ENCODE measurements at places on chromosomes 12 and 14.

GRCh38 chr12:54394281-54394719 is 9.8 kb upstream of the ZNF385A start:
- peak; percentile 59 for DNase-seq

DNA sequence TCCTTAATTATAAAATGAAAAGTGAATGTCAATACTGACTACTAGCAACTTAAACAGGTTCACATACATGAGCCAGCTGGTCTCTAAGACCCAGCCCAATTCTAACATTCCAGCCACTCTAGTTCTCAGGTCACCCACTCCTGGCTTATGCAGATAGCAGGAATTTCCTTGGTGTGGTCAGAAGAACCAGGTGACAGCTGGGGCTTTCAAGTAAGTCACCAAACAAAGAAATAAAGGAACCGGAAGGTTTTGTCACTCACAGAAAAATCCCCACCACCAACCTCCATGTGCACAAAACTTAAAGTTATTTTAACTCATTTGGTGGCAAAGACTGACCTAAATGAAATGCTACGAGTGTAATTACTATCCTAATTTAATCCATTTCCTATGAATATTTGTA is 129.6 kb upstream of the CDKN3 start:
- no peak for DNase-seq

DNA sequence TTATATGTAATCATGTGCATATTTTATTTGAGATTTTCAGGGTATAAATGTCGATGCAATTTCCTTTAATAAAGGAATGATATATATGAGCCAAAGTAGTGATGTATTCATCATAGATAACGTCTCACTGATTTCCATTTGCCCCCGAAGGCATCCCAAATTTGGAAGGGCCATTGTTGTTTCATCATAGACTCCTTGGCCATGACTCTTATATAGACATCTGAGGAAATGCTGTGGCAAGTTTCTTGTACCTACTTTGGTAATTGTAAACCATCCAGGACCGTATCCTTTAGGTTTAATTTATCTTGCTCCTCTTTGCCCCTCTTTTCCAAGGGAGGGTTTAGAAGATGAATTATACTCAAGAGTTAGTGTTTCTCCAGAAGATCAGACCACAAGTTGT is 84.7 kb downstream of the SAMD4A start:
- DNase-seq = no peak

GRCh38 chr14:56394826-56395530 is 184.6 kb upstream of the TMEM260 start:
- DNase-seq = no peak

- no peak for DNase-seq
These were observed 37.5 kb downstream of the FZD10 start for GRCh38 chr12:130199581-130200390.

GRCh38 chr12:44628180-44628579 is 247.9 kb downstream of the NELL2 start:
- DNase-seq = peak; percentile 8

DNA sequence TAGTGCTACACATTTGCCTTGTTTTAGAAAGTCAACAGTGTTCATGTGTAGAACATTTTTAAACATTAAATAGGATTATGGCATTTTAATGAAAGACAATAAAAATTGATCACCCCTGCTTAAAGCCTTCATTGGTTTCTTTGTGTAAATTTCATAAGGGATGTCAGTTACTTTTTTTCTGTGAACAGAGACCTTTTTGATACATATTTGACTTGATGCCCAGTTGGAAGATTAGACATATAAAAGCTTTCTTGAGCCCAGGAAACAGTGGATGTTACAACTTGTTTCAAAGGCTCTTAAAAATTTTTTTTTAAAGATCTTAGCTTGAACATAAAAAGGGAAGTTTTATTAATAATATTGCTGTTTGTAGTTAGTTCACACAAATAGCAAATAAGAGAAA is 168.7 kb upstream of the PDZRN4 start:
- DNase-seq = peak; percentile 7

DNA sequence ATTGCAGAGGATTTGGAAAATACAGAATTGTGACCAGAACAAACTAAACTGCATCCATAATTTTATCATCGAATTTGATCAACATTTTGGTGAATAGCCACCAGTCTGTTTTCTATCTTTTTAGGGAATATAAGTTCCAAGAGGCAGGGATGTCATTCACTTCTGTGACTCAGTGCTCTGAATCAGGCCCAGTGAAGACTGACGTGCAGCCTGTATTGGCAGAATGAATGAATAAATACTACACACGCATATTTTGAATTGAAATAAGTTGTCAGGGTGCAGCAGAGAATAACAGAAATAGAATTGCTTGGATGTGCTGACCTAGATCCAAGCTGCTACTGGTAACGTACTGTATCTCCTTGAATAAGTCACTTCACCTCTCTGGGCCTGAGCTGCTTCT is 1.3 kb upstream of the EMP1 start:
- DNase-seq = peak; percentile 55

GRCh38 chr14:105047283-105048016 is 17.8 kb downstream of the GPR132 start:
- no peak for DNase-seq

DNA sequence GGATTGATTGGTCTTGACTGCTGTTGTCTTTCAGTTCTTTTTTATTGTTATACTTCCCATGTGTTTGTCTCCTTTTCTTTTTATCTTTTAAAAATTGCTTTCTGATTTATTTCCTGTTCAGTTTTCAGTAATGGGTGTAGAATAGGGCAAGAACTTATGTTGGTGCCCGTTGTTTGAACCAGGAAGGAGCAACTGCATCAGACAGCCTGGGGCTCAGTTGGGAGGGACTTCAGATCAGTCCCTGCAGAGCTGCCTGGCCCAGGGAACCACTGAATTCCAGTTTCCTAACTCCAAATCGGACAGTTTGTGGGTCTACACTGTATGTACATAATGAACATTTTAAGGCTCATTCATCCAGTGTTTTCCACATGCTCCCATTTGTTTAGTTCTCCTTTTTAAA is 64.9 kb downstream of the FBXO34 start:
- DNase-seq = peak; percentile 6

DNA sequence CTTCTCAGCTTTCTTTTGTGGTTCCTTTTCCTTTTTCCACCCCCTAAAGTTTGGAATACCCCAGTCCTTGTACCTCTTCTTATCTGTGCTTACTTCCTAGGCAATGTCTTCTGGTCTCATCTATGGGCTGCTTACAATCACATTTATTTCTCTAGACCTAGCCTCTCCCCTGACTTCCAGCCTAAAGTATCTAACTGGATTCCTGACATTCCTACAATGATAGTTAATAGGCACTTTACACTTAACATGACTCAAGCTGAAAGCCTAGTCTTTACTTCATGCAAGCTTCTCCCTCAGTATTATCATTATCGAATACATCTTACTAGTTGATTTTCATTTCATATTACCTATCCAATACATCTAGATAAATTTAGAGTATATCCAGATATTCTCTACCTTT is 21.2 kb downstream of the CLECL1 start:
- DNase-seq = peak; percentile 40

GRCh38 chr14:65160091-65160490 is 57.8 kb upstream of the MAX start:
- DNase-seq = no peak

GRCh38 chr12:115455268-115455681 is 771.3 kb upstream of the TBX3 start:
- DNase-seq = peak; percentile 11

DNA sequence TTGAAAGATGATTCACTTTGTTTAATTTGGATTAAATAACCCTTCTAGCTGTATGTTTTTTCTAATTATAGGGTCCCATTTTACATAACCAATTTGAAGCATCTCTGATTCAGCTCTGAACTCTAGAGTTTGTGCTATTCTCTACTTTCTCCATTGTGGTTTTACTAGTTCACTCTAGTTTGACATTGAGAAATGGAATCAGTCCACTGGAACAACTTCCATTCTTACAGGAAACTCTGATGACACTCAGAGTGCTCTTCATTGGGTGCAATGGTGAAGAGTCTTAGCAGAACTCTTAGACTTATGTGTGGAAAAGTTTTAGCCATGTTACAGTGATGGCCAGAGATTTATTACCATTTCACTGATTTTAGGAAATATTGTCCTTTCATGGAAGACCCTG is 140.7 kb downstream of the DYRK2 start:
- DNase-seq = no peak

DNA sequence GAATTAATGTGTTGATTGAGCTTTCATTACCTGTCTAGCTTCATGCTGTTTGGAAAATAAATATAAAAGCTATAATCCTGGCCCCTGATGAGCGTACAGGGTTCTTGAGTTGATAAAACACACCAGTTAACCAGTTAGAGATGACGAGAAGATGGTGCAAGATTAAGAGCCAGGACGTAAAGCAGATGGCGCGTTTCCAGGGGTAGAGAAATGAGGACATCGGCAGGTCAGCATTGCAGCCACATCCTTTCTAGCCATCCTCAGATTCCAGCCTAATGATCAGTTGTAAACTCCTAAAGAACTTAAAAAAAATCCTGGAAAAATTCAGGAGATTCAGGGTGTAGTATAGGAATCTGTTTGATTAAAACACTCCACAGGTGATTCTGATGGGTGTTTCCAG is 203.7 kb downstream of the CACNA1C start:
- DNase-seq = peak; percentile 90

GRCh38 chr14:21025371-21026273 is 761 bp upstream of the NDRG2 start:
- no peak for DNase-seq

- no peak for DNase-seq
These were observed 140.1 kb downstream of the TMEM117 start for GRCh38 chr12:43976027-43976426.

- peak; percentile 39 for DNase-seq
These were observed 117.7 kb downstream of the SLC38A6 start for GRCh38 chr14:61098721-61099120.

DNA sequence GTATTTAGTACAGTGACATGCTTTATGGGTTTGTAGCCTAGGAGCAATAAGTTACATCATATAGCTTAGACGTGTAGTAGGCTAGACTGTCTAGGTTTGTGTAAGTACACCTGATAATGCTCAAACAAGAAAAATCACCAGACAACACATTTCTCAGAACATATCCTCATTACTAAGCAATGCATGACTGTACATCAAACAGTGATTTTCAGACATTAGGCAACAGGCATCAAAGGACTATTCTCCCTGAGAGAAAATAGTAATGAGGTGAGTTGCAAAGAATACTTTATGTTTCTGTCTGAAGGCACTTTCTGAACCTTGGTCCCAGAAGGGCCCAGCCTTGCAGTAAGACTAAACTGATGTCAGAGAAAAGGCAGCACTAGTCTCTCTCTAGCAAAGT is 48.4 kb upstream of the SYT10 start:
- no peak for DNase-seq

GRCh38 chr12:72269491-72269890 is 2.7 kb upstream of the TRHDE start:
- no peak for DNase-seq

DNA sequence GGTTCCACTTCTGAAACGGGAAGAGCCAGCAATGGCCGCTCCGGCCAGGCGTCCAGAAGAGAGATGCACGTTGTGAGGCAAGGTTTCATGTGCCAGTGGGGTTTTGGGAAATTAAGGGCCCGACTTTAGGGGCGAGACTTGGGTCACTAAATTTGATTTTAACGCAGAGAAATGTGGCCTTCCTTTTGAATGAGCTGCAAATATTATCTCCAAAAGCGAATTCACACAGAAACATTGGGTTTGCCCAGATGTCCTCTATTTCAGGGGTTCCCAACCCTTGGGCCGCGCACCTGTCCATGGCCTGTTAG is 2.3 kb upstream of the RNASE4 start:
- no peak for DNase-seq

- no peak for DNase-seq
These were observed 154.3 kb upstream of the SRRM4 start for GRCh38 chr12:118827047-118827446.

- DNase-seq = no peak
These were observed 362.7 kb upstream of the SFSWAP start for GRCh38 chr12:131348231-131348630.
